ENCODE measurements at places on chromosomes 12 and 14.

- DNase-seq: no peak
These were observed 24.1 kb downstream of the KLRD1 start for GRCh38 chr12:10331642-10332239.

GRCh38 chr14:55807053-55807880, 227.3 kb downstream of the KTN1 start:
- DNase-seq: peak; percentile 69

DNA sequence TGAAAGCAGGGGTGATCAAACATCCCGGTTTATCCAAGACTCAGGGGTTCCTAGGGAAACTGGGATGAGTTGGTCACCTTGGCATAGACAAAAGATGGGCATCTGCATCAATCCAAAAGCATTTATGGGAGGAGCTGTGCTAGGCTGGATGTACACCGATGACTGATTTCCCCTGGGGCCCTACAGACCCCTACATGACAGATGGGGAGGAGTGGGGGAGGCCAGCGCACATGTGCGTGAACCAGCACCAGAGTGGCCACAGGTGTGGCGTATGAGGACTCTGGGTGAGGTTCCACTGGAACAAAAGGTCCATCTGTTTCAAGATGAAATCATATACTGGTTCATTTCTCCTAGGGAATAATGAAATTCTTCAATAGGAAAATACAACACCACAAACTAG, 210.4 kb downstream of the ITPR2 start:
- DNase-seq: no peak

- DNase-seq: peak; percentile 9
These were observed at the start of gene CAPS2 for GRCh38 chr12:75329918-75330826. Gene CAPS2, minus strand, starts transcription at chr12:75330324. Its CDS starts 3,826 bp downstream, at chr12:75326498.

DNA sequence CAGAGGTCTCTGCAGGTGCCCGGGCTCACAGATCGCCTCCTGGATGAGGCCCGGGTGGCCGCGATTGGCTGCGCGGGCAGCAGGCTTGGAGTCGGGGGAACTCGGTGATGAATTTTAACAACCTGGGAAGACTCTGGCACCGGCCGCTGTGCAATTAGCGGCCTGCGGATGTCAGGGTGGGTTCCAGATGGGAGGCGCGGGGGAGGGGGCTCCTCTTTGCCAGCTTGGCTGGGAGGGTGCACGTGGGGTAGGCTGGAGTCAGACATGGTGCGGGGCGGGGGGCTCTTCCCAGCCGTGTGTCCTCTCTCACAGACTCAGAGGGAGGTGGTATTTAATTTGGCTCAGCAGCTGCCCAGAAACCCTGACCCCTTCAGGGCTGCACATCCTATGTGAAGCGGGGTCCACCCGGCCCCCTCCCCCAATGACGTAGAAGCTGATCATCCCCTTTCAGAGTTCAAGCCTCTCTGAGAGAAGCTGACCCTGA, 81.4 kb downstream of the KIF26A start:
- DNase-seq: no peak

DNA sequence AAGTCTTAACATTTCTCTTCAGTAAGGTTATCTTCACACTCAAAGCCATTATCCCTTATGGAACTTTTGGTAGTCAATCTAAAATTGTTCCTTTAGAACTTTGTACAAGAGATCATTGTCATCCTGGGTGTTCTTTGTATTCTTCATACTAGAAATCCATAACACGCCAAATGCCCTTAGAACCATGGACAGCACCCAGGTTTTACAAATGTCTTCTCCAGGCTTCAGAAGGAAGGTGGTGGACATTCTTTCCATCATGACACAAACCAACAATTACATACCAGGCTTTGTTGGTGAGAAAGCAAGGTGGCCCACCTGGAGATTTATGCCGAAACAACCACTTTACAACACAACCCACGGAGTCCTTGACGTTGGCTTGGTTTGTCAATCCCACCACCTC, 365.6 kb upstream of the TBX3 start:
- no peak for DNase-seq

DNA sequence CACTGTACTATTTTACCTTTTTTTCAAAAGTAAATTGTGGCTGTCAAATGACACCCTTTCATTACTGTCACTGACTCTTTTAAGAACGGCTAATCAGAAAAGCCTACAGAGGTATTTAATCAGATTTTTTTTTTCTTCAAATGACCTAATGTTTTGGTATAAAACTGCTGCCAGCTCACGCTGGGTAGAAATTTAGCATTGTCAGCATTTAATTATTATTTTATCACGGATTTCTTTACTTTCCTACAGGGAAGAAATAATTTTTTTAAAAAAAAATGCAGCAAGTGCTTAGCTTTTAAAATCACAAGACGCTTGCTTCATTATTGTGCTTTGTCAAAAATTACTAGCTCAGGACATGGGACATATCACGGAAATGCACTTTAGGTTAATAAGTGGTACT, 149.1 kb upstream of the FOXN3 start:
- no peak for DNase-seq

GRCh38 chr12:107594995-107595394, 90.6 kb upstream of the PWP1 start:
- no peak for DNase-seq

- no peak for DNase-seq
These were observed 6.5 kb downstream of the HAL start for GRCh38 chr12:95989504-95990123.

- DNase-seq: no peak
These were observed 1.5 kb downstream of the NPAS3 start for GRCh38 chr14:32940066-32940651.

- DNase-seq: no peak
These were observed 79.3 kb downstream of the SSPN start for GRCh38 chr12:26274441-26275312.

DNA sequence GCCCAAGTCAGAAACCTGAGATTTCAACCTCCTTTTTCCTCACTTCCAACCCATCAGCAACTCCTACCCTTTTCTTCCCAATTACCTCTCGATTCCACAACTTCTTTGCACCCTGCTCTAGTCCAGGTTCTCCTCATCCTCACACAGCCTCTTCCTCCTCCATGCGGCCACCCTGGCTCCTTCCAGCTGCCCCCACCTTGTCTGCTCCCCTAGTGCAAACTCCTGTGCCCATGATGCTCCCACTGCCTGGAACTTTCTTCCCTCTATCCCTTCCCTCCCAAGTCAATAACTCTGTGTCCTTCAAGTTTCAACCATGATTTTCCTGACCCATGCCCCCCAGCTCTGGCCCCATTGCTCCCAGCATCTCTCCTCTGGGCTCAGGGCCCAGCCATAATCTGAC, 17.3 kb downstream of the SELPLG start:
- no peak for DNase-seq

- DNase-seq: no peak
These were observed 1.3 kb downstream of the ARID4A start for GRCh38 chr14:58299401-58300330.

DNA sequence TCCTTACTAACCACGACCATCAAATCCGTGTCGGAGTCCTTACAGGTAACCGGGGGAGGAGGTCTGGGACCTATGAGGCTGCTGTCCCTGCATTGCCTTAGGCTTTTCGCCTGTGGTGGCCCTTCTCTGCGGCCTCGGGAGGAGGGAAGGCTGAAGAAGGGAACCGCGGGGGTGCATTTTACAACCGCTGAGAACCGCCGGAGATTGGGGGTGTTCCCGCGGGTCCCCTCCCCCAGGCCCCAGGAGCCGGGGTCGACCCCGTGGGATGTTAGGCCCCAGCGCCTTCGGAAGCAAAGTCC, 549 bp downstream of the GPHN start:
- no peak for DNase-seq

- DNase-seq: no peak
These were observed 1111.1 kb downstream of the BCL11B start for GRCh38 chr14:98160901-98161300.

DNA sequence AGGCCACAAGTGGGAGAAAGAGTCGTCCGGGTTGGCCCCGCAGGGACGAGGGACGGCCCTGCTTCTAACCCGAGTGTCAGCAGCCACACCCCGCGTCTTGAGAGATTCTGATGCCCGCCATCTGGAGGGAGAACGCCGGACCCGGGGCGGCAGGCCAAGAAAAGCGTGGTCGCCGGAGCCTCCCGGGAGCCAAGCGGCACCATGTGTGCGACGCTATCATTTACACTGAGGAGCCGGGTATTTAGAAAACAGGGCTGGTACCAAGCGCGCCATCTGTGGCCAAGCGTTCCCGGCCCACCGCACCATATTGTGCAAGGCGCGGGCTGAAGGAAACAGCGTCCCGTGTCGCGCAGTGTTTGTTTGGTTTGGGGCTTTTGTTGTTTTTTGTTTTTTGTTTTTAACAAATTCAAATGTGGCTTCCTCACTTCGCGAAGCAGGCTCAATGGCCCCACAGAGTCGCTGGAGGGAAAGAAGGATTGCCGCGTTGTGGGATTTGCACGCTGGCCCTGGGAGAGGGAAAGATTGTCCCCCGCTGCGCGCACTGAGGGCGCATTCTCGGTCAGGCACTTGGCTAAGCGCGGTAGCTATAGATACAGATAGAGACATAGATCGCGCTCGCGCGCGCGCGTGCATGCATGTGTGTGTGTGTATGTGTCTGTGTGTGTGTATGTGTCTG, 153.8 kb downstream of the BCL11B start:
- DNase-seq: no peak

- no peak for DNase-seq
These were observed 151.8 kb upstream of the NTF3 start for GRCh38 chr12:5280086-5280485.

DNA sequence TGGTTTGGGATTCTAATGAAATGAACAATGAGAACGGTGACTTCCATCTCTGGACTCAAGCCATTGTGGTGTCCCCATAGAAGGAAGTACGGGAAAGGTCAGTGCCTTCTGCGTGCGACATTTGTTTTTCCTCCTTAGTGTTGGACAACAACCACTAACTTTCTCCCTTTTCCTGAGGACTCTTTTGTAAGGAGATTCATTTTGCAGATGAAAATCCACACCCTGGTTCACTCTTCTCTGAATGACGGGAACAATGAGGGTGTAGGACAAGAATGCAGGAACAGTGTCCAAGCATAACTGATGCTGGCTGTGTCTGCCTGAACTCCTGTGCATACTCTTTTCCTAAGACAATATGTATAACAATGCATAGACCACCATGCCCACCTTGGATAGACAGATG, 176.4 kb downstream of the STXBP6 start:
- no peak for DNase-seq

Data from activated naive CD4-positive, alpha-beta T cell (primary cell).